ENCODE measurements at places on chromosomes 4 and X. TPM values are rescaled to one million over a fixed set of nuclear protein-coding genes. Genes with fewer than 3 reads are reported as not detected.

H2BW1 gene
- total RNA-seq = not detected

P2RY8 gene
- total RNA-seq = 1.5 TPM

- no peak overlapping the region for H3K27ac ChIP-seq
- H3K36me3 ChIP-seq = no peaks in the 10 kb centered on the region
- H3K4me3 ChIP-seq = no peak overlapping the region
- H3K4me1 ChIP-seq = no peaks in the 10 kb centered on the region
- H3K27me3 ChIP-seq = no peaks in the 10 kb centered on the region
Measured at GRCh38 chr4:45349859-45350258, 623.5 kb upstream of the GNPDA2 start.

TEC gene
- 5.8 TPM for total RNA-seq

DNA sequence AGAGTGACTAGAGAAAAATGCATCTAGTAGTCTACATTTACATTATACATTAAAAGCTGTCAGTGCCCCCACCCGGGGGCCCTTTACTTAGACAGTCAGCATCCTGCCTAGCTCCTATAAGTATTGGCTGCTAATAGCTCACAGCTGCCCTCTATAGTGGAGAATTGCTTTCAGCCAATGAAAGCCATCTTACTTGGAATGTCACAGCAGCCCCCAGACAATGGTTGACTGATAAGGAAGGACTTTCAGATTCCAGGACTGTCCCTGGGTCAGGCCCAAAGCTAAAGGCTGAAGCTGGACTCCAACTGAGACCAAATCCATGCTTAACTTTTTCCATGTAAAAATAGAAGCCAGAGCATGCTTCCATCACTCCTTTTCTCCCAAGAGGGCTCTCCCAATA, 196.9 kb downstream of the ANKRD50 start:
- H3K36me3 ChIP-seq = no peaks in the 10 kb centered on the region
- H3K4me1 ChIP-seq = no peaks in the 10 kb centered on the region
- no peak for DNase-seq
- no peak overlapping the region for H3K27ac ChIP-seq

- no peak overlapping the region for H3K27ac ChIP-seq
- H3K27me3 ChIP-seq = peaks cover 39% of the 10 kb centered on the region
- DNase-seq = no peak
- H3K36me3 ChIP-seq = no peaks in the 10 kb centered on the region
- H3K4me1 ChIP-seq = no peaks in the 10 kb centered on the region
- H3K4me3 ChIP-seq = no peak overlapping the region
Measured at GRCh38 chrX:118824173-118824730, 628 bp downstream of the ZCCHC12 start.

RAI2 gene
- 17.3 TPM for total RNA-seq

DNA sequence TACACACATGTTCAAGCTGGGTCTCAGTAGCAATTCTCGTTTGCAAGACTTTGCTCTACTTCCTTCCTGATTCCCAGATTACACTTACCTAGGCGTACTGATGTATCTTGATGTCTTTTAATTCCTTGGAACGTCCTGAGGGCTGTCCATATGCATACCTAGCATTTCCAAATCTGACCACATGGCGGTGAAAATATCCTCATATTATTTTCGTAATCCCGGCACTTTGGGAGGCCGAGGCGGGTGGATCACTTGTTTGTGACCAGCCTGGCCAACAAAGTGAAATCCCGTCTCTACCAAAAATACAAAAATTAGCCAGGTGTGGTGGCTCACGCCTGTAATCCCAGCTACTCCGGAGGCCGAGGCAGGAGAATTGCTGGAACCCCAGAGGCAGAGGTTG, 1786.3 kb upstream of the TENM3 start:
- no peaks in the 10 kb centered on the region for H3K27me3 ChIP-seq
- H3K4me1 ChIP-seq = no peaks in the 10 kb centered on the region
- H3K27ac ChIP-seq = no peak overlapping the region
- no peak overlapping the region for H3K4me3 ChIP-seq
- H3K36me3 ChIP-seq = no peaks in the 10 kb centered on the region

DNA sequence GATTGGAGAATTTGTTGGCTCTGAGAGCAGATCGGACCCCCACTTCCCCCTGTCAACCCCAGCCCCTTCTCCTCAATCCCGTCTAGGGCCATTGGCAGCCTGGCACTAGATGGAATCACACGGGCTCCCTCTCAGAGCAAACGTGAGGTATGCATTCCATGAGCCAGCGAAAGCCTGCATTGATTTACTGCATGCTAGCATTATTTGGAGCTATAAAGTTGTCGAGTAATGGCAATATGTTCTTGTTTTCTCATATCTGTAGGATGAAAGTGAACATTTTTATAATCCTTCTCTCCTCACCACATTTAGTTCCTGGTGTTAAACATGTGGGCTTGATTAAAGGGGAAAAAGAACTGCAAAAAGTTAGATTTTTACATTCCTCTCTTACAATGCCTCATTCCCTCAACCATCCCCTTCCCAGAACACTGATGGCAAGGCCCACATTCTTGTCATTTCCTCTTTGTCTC, 159.2 kb downstream of the SPRY1 start:
- no peak overlapping the region for H3K4me3 ChIP-seq
- peak overlapping the region; percentile 79 for H3K27ac ChIP-seq
- DNase-seq = no peak

DNA sequence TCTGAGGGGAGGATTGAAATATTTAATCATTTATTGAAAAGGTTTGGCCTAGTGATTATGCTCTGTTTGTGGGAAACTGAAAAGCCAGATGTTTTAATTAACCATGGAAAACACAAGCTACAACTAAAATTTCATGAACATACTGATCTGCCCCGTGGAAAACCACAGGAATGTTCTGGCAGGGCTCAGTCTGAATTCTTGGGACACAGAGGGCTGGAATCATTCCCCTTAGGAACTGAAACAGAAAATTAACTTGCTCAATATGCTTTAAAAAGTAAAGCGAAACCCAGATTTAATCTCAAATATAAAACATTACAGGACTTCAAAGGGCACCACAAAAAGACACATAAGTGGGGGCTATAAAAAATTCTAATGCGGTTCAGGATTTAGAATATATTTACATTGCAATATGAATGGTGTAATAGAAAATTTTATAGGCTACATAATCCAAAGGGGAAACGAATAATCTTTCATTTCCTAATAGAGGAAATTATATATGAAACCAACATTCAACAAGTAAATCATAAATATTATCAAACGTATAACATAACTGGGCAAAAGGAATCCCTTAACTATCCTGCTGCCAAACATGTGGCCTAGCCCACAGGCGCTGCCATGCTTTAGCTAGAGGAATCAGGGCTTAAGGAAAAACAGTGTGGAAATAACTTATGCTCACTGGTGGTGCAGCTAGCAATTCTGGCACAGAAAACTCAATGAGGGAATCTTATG, 70.9 kb downstream of the APBB2 start:
- H3K4me1 ChIP-seq = peaks cover 14% of the 10 kb centered on the region
- H3K4me3 ChIP-seq = no peak overlapping the region
- H3K36me3 ChIP-seq = no peaks in the 10 kb centered on the region
- no peaks in the 10 kb centered on the region for H3K27me3 ChIP-seq
- peak; percentile 56 for DNase-seq

FAM9C gene
- total RNA-seq = not detected

GPRIN3 gene
- 14.1 TPM for total RNA-seq

IRF2 gene
- total RNA-seq = 50.2 TPM

SLC7A11 gene
- 13.2 TPM for total RNA-seq

GRCh38 chr4:173528378-173529321, 1.4 kb downstream of the HAND2 start:
- no peak for DNase-seq
- no peak overlapping the region for H3K4me3 ChIP-seq
- H3K27me3 ChIP-seq = peaks cover 100% of the 10 kb centered on the region

- no peak overlapping the region for H3K4me3 ChIP-seq
- no peaks in the 10 kb centered on the region for H3K4me1 ChIP-seq
- H3K36me3 ChIP-seq = no peaks in the 10 kb centered on the region
- no peak overlapping the region for H3K27ac ChIP-seq
- H3K27me3 ChIP-seq = no peaks in the 10 kb centered on the region
- no peak for DNase-seq
Measured at GRCh38 chr4:93649828-93650227, 178.7 kb upstream of the ATOH1 start.

MAGEA10 gene
- total RNA-seq = not detected

C4orf54 gene
- 0.08 TPM for total RNA-seq

DNA sequence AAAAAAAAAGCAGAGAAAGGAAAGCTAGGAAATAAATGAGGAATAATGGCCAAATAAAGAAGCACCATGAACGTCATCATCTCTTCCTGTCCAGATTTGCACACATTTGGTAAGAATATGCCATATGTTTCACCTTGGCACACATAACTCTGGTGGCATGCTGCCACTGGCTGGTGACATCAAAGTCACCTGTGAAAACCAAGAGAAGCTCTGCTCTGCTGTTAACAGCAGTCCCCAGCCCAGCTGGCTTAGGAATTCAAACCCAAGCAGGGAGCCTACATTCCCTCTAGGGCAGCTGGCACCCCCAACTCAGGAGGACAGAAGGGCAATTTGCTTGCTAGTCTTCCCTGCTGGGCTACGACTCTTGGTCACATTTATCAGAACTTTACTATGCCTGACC, 77.6 kb downstream of the RASL11B start:
- H3K27ac ChIP-seq = no peak overlapping the region
- H3K4me3 ChIP-seq = no peak overlapping the region
- H3K36me3 ChIP-seq = no peaks in the 10 kb centered on the region
- no peaks in the 10 kb centered on the region for H3K27me3 ChIP-seq

- no peaks in the 10 kb centered on the region for H3K36me3 ChIP-seq
- H3K27ac ChIP-seq = no peak overlapping the region
- no peaks in the 10 kb centered on the region for H3K27me3 ChIP-seq
- DNase-seq = no peak
Measured at GRCh38 chr4:45502471-45502870, 621.4 kb downstream of the GABRG1 start.

DNA sequence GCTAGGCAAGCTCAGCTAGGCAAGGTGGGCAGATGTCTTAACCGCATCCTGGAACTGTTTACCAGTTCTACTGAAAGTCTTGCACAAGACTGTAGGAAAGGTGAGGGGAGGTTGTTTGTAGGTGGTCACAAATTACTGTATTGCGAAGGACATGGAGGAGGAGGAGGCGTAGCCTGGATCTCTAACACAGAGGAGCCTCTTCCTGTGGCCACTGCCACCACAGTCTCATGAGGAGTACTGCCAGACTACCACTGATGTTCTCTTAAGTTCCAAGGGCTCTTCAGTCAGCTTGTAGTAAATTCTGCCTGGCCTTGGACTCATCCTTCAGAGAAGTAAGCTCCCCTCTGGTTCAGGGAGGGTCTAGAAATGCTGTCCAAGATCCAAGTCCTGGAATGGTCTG, 258.6 kb downstream of the FAT4 start:
- no peak overlapping the region for H3K4me3 ChIP-seq
- no peaks in the 10 kb centered on the region for H3K27me3 ChIP-seq
- H3K27ac ChIP-seq = no peak overlapping the region
- H3K36me3 ChIP-seq = no peaks in the 10 kb centered on the region

DNA sequence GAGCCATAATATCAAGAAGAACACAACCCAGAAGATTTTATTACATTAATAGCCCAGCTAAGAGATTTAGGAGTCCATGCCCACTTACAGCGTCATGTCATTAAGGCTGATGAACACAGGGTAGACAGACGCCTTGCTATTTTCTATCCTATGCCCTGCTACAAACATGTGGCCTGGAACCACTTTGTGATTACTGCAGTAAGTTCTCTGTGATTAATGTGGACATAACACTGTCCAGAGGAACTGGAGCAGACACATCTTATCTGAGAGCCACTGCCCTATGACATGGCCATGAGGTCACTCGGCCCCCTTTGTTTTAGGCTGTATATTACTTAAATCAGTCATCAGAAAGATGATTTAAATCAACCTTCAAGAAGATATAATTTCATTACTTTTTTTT, 211.7 kb downstream of the MAML3 start:
- DNase-seq = no peak
- H3K36me3 ChIP-seq = no peaks in the 10 kb centered on the region
- H3K4me3 ChIP-seq = no peak overlapping the region
- H3K4me1 ChIP-seq = peaks cover 4% of the 10 kb centered on the region
- no peak overlapping the region for H3K27ac ChIP-seq

GRCh38 chr4:139815778-139816601, 150.4 kb downstream of the MGST2 start:
- peak overlapping the region; percentile 61 for H3K27ac ChIP-seq
- H3K4me1 ChIP-seq = no peaks in the 10 kb centered on the region
- H3K36me3 ChIP-seq = no peaks in the 10 kb centered on the region
- H3K4me3 ChIP-seq = peak overlapping the region; percentile 23
- no peak for DNase-seq

DCLK2 gene
- total RNA-seq = 5.2 TPM

GRCh38 chr4:9989918-9990635, 31.2 kb downstream of the SLC2A9 start:
- H3K27me3 ChIP-seq = no peaks in the 10 kb centered on the region
- no peak for DNase-seq
- H3K4me1 ChIP-seq = peaks cover 5% of the 10 kb centered on the region
- H3K36me3 ChIP-seq = peaks cover 7% of the 10 kb centered on the region

DNA sequence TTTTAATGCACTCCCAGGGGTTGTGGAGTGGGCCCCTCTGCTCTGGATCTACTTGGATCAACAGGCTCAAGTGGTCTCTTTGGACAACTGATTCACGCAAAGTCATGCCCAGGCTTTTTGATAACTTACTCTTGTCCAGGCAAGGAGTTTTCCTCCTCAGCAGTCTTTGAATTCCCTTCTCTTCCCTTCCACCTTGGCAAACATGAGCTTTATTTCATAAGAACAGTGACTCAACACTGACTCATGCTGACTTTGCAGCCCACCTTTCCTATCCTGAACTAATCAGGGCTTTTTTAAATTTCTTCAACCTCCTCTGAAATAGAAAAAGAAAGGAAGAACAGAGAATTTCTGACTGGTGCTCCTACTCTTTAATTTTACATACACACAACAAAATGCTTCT, 132.1 kb upstream of the LDB2 start:
- no peaks in the 10 kb centered on the region for H3K36me3 ChIP-seq
- H3K4me3 ChIP-seq = no peak overlapping the region
- no peak overlapping the region for H3K27ac ChIP-seq
- H3K4me1 ChIP-seq = no peaks in the 10 kb centered on the region

PPP1R2C gene
- total RNA-seq = not detected

GRCh38 chr4:159698336-159698735, 595.5 kb downstream of the RAPGEF2 start:
- DNase-seq = no peak
- no peak overlapping the region for H3K27ac ChIP-seq
- no peaks in the 10 kb centered on the region for H3K36me3 ChIP-seq
- H3K4me3 ChIP-seq = no peak overlapping the region

DNA sequence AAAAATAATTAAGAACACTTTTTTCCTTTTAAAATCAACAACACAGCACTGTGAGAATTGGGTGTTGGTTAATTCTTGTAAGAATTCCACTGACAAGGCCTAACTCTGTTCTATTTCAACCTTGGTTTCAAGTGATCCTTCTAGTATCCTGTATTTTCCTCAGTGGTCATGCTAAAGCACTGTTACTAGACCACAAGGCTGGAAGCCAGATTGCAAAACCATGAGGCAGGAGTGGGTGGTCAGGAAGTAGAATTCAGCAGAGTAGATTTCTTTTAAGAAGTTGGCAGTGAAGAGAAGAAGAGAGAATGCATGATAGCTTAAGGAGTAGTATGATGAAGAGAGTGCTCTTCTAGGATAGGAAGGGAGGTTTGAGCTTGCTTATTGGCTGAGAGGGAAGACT, 71.6 kb upstream of the LEF1 start:
- no peaks in the 10 kb centered on the region for H3K36me3 ChIP-seq
- DNase-seq = no peak
- H3K4me1 ChIP-seq = no peaks in the 10 kb centered on the region
- no peak overlapping the region for H3K27ac ChIP-seq
- no peaks in the 10 kb centered on the region for H3K27me3 ChIP-seq

TXK gene
- total RNA-seq = 3.0 TPM

- DNase-seq = no peak
- no peak overlapping the region for H3K4me3 ChIP-seq
- no peaks in the 10 kb centered on the region for H3K4me1 ChIP-seq
- H3K27me3 ChIP-seq = peaks cover 20% of the 10 kb centered on the region
- H3K27ac ChIP-seq = no peak overlapping the region
Measured at GRCh38 chr4:154506253-154506652, 14.7 kb upstream of the DCHS2 start.

All from left lung (tissue), 14 donors.